ENCODE measurements at places on chromosomes 3 and 15. TPM values are rescaled to one million over a fixed set of nuclear protein-coding genes. Genes with fewer than 3 reads are reported as not detected.
A peak's percentile ranks its signal among the peaks of the same experiment; 100 is the strongest.

GRCh38 chr3:13019243-13020095 lies 53.8 kb downstream of the IQSEC1 start:
- DNase-seq = no peak

GRCh38 chr3:10534066-10534465 lies 28.7 kb upstream of the ATP2B2 start:
- DNase-seq = no peak

GRCh38 chr3:149648525-149648924 lies 9.3 kb downstream of the WWTR1 start:
- no peak for DNase-seq

- DNase-seq = no peak
Measured at GRCh38 chr3:194686816-194687637, 1.3 kb downstream of the FAM43A start.

Gene PDCD7
- 20.1 TPM for total RNA-seq

DNA sequence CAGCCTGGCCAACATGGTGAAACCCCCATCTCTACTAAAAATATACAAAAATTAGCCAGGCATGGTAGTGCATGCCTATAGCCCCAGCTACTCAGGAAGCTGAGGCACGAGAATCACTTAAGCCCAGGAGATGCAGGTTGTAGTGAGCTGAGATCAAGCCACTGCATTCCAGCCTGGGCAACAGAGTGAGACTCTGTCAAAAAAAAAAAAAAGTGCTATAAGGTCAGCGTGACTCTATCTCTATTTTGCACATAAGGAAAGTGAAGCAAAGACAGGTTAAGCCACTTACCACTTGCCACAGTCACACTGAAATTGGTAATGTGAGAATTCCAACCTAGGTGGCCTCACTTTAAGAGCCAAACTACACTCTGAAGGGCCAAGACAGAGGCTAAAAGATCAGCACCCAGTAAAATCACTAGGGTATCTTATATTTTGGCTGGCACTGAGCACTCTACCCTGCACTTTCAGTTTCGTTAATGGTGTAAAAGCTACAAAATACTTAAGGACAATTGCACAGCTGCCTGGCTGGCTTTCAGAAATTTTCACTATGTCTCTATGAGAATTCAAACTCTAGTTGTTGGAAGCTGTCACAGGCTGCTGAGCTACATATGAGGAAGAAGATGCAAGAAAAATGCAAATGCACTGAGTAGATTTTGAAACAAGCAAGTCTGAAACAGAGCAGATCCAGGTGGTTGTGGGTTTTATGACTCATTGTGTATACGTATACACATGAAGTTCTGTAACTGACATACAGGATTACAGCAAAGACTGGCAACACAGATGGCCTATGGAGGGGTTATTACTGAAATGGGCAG lies 32.7 kb downstream of the TRANK1 start:
- no peak for DNase-seq

- DNase-seq = no peak
Measured at GRCh38 chr3:109098079-109098644, 19.8 kb downstream of the MORC1 start.

Gene ZBBX
- not detected for total RNA-seq

Gene MEGF11
- total RNA-seq = 0.89 TPM

- no peak for DNase-seq
Measured at GRCh38 chr3:141255846-141256261, 24.2 kb downstream of the PXYLP1 start.

DNA sequence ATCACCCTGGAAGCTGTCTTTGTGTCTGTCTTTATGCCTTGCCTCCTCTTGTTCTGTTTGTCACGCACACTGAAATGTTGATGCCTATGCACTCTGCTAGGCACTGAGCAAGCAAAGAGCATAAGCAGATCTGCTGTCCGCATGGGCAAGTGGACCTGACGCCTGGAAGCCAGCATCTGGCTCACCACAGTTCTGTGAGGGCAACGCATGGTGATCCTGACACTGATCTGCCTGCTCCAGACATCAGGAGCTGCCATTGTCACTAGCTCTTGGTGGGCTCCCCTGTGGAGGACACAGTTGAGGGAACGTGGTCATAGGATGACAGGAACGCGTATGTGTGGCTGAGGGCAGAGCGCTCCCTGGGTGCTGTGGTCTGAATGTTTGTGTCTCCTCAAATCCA lies 234.6 kb downstream of the ADAMTS17 start:
- DNase-seq = no peak

Gene ARPIN
- 5.2 TPM for total RNA-seq

GRCh38 chr15:65423150-65423975 lies 616 bp upstream of the IGDCC4 start:
- DNase-seq = no peak

DNA sequence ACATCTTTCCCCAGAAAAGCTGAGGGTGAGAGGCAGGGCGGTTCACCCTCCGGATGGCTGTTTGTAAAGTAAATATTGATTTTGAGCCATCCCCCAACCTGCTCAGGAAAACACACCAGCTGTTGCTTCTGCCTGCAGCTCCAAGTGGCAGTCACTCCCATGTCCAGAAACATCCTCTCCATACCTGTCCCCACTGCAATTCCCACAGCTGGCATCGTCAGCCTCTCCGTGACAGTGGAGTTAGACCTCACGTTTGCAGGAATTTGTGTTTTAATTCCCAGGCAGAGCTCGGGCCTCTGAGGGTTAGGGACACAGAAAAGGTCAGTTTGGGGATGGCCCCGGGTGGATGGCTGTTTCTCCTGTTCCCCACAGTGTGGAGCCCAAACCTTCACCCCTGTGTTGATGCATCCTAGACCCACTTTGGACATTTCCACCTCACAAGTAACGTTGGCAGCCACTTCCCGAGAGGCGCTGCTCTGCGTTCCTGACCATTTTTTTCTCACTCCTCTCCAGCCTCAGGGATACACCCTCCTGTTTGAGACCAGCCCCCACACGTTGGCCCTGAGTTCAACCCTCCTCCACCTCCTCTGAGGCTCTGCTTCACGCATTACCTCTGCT lies 11.8 kb upstream of the FAM174B start:
- DNase-seq = no peak

Gene IGSF11
- not detected for total RNA-seq

GRCh38 chr3:76871655-76872054 lies 168.2 kb upstream of the ROBO2 start:
- no peak for DNase-seq

Gene OR5K2
- total RNA-seq = not detected

Gene CPLX3
- 0.07 TPM for total RNA-seq

GRCh38 chr15:48177766-48178647 lies at the start of gene MYEF2:
Gene MYEF2, minus strand, starts transcription at chr15:48178295. Its CDS starts 58 bp downstream, at chr15:48178237.
- peak; percentile 63 for DNase-seq

Gene SLC35G2
- 16.2 TPM for total RNA-seq

Data from NCI-H460 (cell line).